Occipital lobe (tissue), 3 donors: ENCODE measurements at places on chromosomes 1 and 21.

GRCh38 chr1:226725897-226726267 is 13.2 kb downstream of the ITPKB start:
- no peak for DNase-seq

DNA sequence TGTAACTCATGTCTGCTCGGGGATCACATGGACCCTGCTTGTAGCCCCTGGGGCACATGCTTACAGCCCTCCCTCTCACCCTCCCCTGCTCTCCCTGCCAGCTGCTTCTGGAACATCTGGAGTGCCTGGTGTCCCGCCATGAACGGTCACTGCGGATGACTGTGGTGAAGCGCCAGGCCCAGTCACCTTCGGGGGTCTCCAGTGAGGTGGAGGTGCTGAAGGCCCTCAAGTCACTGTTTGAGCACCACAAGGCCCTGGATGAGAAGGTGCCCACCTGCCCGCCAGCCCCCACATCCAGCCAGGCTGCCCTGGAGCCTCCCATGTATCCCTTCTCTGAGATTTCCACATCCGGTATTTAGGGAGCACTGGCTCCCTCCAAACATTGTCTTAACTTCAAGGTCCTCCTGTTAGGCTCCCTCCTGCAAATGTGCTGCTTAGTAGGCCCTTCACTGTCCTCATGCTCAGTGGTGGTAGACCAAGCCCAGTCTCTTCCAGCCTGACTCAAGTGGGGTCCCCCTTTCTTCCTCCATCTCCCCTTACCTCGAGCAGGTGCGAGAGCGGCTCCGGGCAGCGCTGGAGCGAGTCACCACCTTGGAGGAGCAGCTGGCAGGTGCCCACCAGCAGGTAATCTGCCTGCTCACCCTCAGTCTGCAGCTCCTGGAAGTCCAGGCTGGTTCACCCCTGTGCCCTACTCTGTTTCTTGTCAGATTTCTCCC is 17.7 kb downstream of the PPFIA4 start:
- DNase-seq: no peak

GRCh38 chr21:35226968-35227744 is 178.1 kb upstream of the RUNX1 start:
- DNase-seq: no peak

- no peak for DNase-seq
Measured at GRCh38 chr1:37752583-37753471, 12.1 kb downstream of the EPHA10 start.

- no peak for DNase-seq
Measured at GRCh38 chr1:235421751-235422150, 54.5 kb downstream of the TBCE start.

GRCh38 chr21:39024538-39024937 is 158.7 kb downstream of the PSMG1 start:
- DNase-seq: no peak
